ENCODE measurements at places on chromosomes 7 and 10.
A peak's percentile ranks its signal among the peaks of the same experiment; 100 is the strongest.

DNA sequence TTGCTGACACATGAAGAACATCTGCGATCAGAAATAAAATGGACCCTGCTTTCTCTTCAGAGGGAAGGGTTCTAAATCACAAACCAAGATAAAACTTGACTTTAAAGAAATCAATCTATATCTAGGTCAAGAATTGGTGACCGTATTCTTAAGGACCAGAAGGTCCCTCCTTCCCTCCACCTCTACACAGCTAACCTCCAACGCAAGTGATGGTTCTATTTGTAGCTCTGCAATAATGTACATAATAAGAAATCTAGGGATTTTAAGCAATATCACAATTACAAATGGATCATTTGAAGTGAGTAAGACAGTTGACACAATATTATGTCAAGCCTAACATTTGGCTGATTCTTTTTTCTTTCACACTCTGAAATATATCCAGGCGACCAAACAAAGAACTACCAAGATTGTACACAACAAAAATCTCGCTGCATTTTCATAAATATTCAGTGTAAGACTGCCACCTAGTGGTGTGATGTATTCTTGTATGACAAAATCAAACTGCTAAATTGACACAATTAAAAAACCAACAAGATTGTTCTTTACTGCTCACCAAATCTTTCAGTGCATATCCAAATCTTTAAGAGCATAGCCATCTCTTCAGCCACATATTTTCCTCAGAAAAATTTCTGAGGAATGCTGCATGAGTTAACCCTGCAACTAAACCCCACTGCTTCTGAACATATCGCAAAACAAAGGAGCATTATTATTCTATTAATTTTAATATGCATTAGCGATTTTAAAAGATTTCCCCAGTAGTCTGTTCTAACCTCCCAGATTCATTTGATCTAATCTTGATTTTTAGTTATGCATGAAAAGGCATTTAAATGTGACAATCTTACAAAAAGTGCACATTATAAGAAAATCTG is 44.5 kb downstream of the ICA1 start:
- no peak for DNase-seq

DNA sequence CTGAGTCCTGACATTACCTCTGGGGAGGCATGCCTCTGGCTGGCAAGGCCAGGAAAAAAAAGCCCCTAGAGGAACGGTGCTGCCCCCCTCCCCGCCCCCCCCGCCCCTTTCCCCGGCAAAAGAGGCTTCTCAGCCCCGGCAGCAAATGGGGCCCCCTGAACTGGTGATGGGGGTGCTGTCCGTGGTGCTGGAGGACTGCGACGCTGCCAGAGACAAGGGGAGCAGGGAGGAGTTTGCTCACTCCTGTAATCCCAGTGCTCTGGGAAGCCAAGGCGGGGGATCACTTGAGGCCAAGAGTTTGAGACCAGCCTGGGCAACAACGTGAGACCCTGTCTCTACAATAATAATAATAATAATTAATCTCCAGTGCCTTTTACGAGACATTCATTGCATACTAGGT is 23.7 kb downstream of the SRRM3 start:
- DNase-seq: no peak

DNA sequence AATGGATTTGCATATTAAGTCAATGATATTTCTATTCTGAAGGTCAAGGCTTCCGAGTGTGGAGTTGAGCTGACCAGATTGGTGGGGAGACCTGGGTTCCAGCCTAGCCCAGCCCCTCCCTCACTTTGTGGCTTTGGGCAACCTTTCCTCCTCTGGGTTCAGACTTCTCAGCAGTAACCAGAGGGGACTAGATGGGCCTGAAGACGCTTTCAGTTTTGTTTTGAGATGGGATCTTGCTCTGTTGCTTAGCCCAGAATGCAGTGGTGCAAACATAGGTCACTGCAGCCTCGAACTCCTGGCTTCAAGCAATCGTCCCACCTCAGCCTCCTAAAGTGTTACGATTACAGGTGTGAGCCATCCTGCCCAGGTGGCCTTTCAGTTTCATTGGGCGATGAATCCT is 68.1 kb upstream of the LEP start:
- DNase-seq: no peak

DNA sequence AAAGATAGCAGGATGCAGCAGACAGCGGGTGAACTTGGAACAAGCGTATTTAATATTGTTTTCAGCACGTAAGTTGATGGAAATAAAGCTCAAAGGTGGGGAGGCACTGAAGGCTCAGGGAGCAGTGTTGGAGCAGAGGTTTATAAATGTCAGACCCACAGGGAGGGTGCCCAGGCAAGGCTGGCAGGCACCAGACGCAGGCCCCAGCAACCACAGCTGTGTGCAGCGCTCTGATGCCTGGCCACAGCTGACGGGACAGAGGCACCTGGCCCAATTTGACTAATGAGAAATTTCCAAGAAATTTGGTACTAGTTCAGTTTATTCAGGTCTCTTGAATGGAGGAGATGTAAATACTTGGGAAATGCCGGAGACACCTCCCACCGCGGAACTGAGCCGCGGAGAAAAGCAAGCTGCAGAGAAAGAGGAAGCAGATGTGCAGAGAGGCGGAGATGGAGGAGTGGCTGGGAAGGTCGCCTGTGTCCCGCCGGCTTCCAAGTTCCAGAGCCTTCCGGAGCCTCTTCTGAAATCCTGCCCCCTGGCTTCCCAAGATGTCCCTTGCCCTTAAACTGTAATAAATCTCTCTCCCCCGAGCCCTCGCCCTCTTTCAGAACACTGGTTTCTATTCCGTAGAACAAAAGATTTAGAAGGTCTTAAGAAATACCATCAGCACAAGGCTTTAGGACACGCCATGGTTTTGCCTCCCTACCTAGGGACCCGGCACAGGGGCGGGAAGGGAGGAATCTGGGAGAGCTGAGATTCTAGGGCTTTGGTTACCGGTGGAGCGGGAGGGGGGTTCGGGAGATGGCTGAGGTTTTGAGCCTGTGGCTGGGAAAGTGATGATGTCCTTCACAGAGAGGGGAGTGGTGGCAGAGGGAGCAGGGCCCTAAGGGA is 38.4 kb upstream of the PLXNA4 start:
- no peak for DNase-seq

DNA sequence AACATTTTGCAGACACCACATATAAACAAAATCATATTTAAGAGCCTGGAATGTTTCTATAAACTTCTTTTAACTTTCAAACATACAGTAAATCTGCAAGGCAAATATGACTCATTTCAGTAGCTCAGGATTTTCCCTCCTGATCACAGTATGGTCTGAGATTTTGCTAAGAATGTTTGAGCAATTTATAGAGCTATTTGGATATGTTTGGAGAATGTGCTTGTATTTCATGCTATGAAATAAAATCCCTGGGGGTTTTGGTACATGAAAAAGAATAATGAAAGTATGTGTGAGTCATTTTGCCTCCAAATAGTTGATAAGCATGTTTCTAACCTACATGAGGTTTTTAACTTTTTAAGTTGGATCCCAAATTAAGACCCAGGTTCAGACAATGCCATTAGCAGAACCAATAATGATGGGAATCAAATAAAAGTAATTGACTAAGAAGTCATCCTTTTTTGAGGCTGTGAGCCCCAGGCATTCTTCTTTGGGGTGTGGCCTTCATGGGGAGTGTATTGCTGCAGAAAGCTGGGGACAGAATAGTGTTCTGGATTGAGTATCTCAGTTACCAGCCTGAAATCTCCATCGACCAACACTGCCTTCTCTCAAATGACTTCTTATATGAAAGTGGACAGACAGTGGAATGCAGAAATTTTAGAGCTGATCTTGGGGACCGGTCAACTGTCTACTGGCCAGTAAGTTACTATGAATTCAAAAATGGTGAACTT is 66.1 kb upstream of the AGBL3 start:
- no peak for DNase-seq

DNA sequence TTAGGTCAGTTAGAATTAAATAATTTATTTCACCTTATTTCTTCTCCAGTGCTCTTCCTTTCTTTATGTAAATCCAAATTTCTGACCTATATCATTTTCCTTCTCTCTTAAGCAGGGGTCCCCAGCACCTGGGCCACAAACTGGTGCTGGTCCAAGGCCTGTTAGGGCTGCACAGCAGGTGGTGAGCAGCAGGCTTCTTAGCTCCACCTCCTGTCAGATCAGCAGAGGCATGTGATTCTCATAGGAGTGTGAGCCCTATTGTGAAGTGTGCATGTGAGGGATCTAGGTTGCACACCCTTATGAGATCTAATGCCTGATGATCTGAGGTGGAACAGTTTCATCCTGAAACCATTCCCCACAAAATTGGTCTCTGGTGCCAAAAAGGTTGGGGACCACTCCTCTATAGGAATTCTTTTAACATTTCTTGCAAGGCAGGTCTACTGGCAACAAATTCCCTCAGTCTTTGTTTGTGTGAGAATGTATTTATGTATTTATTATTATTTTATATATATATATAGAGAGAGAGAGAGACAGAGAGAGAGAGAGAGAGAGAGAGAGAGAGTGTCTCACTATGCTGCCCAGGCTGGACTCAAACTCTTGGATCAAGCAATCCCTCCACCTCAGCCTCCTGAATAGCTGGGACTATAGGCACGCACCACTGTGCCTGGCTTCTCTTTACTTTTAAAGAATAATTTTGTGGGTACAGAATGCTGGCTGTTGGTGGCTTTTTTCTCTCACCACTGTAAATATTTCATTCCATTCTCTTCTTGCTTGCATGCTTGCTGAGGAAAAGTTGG is 4.3 kb upstream of the ABCC2 start:
- DNase-seq: no peak

GRCh38 chr10:135601-136464 is 578 bp downstream of the ZMYND11 start:
- DNase-seq: peak; percentile 34

- DNase-seq: no peak
These were observed 578 bp downstream of the ZNF713 start for GRCh38 chr7:55887821-55888247.

DNA sequence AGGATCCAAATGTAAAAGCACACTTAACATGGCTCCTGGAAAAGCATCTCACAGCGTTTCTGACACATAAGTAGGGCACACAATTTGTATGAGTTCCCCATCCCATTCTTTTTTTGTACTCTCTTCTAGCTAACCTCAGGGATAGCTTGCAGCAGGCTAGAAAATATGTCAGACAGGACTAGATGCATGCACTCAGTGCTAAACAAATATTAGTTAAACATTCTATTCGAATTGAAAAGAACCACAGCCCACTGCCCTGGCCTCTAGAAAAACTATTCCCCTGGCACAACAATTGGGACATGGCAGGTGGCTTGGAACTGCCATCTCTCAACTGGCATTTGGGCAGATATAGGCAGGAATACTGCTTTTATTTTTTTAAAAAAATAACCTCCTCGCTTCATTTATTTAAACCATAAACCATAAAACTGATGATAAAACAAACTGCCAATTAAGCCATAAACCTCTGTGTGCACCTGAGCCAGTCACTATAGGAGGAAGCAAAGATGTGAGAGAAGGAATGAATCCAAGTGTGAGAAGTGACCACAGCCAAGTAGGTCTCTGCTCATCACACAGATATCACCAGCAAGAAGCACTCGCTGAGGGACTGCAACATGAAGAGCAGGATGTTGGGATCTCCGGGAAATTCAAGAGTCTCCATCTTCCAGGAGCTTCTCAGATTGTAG is 394.1 kb downstream of the NEBL start:
- DNase-seq: no peak

- no peak for DNase-seq
These were observed 3.0 kb downstream of the AFAP1L2 start for GRCh38 chr10:114401195-114401791.

- no peak for DNase-seq
These were observed 2.5 kb upstream of the ODAD2 start for GRCh38 chr10:28001353-28001752.

- no peak for DNase-seq
These were observed 108.1 kb downstream of the ADAM22 start for GRCh38 chr7:88042157-88042556.

DNA sequence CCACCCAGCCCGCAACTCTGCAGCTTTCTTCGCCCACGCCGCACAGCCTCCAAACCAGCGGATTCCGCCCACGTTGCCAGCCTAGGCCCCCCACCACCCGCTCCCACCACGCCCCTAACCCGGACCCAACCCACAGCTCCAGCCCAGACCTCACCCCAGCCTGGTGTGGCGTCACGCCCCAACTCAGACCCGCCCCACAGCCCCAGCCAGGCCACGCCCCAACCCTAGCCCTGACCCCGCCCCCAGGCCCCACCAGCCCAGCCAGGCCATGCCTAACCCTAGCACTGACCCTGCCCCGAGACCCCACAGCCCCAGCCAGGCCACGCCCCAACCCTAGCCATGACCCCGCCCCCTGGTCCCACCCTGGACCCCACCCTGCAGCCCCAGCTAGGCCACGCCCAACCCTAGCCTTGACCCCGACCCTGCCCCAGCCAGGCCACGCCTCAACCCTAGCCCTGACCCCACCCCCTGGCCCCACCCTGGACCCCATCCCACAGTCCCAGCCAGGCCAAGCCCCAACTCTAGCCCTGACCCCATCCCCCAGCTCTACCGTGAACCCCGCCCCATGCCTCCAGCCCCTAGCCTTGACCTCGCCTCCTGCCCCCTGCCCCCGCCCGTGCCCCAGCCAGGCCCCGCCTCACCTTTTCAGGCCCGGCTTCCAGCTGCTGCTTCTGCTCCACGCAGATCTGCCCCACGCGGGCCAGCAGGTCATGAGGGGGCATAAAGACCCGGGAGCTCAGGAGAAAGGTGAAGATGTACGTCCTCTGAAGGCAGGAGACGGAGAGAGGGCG is 64.0 kb downstream of the RASGEF1A start:
- peak; percentile 35 for DNase-seq

DNA sequence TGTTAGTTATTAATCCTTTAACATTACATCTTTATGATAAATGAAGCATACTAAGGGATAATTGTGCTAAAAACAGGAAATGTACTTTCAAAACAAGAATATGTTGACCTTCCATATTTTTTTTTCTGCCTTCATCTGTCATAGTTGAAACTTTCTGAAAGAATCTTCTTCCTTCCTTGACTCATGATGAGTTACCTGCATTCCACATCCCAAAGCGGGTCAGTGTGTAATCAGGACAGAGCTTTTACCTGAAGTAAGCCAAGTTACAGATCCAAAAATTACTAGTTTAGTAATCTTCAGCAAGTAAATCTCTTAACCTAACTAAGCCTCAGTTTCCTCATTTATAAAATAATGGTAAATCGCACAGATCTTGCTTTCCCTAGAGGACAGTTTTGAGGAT is 13.4 kb upstream of the ARL4A start:
- DNase-seq: no peak

DNA sequence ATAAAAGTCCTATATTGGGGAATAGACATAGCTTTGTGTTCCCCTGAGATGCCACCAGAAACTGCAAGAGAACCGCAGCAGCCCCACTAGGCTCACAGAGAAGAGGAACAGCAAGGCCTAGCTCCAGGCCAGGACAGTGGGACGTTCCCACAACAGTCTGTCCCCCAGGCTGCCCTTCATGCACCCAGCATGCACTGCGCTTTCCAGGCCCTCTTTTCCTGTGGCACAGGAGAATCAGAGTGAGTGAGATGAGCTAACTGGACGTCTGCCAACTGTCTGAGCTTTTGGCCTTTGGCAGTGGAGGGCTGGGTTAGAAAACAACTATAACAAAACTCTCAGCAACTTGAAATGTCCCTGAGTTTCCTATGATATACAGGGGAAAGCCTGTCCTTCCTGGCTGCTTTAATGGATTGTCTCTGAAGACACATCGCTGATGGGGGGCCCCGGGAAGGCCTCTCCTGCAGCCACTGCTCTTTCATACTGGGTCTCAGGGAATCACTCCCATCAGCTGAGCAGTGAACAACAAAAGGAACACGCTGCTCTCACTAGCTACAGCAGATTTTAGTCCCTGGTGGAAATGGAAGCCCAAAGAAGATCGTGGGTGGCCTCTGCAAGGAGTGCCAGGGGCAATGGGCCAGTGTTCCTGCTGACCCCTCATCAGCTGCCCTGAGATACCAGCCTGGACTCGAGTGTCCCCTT is 53.5 kb downstream of the PODXL start:
- DNase-seq: no peak

- no peak for DNase-seq
These were observed 51.4 kb downstream of the C10orf67 start for GRCh38 chr10:23293145-23293724.
